ENCODE measurements at places on chromosomes 2 and 18.

- no peak for DNase-seq
Measured at GRCh38 chr2:231862071-231862470, 64.1 kb downstream of the NPPC start.

- DNase-seq, result no peak
Measured at GRCh38 chr18:44508474-44508873, 172.2 kb upstream of the SETBP1 start.

GRCh38 chr18:5059696-5060032, 137.4 kb downstream of the AKAIN1 start:
- DNase-seq, result no peak

DNA sequence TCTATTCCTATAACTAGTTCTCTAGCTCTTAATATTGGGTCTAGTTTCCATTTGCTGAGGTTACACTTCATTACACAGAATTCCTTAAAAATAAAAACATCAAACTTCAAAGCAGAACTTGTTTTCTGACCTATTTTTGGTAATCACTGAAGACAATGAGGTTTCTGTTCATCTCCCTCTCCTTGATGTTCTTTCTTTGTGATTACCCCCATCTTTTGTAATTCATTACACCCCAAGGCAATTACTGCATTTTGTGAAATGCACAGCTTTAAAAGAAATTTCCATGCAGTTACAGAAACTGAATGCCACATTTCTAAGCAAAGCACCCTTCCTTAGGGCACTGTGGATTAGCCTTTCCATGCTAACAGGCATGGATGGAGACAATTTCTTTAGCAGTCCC, 363.2 kb upstream of the RND3 start:
- no peak for DNase-seq

GRCh38 chr2:121130301-121130850, 154.6 kb downstream of the TFCP2L1 start:
- no peak for DNase-seq

- DNase-seq, result no peak
Measured at GRCh38 chr2:209872675-209873074, 101.0 kb downstream of the UNC80 start.

GRCh38 chr2:42834161-42834560, 41.8 kb upstream of the HAAO start:
- DNase-seq, result no peak

DNA sequence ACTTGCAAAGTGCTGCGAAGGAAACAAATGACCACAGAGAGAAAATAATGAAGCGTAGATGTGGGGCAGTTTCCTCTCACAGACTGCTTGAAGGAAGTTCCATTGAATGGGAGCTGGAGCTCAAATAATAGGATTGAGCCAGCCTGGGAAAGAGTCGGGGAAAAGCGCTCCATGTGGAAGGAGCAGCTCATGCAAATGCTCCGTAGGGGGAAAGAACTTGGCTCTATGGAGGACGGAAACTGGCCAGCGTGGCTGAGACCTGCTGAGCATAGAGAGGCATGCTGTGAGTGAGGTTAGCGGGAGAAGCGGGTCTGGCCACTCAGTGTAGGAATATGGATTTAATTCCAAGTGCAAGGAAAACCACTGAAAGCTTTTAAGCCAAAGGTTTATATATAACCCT, 28.6 kb upstream of the VIT start:
- no peak for DNase-seq

- no peak for DNase-seq
Measured at GRCh38 chr18:49764032-49764431, 49.3 kb downstream of the ACAA2 start.

DNA sequence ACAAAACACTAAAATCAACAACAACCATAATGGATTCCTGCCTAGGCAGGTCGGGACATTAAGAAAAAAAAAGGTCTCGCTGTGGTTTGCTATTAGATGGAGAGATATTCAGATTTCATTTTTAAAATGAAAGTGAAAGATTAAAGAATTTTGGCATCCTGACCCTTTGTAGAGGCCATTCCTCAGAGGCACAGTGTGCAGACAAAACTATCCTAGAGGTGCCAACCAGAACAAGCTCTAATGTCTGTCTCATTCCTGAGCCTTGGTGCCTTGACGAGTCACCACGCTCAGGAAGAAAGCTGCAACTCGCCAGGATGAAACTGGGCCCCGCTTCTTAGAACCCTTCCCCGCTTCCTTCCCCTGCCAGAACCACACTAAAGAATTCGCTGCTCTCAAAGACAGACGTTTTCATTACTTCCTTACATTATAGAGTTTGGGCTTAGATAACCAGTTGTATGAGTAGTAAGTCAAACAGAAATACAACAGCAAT, 156.0 kb downstream of the TGIF1 start:
- DNase-seq, result no peak

GRCh38 chr2:157931542-157931941, 55.4 kb upstream of the ACVR1 start:
- DNase-seq, result no peak

DNA sequence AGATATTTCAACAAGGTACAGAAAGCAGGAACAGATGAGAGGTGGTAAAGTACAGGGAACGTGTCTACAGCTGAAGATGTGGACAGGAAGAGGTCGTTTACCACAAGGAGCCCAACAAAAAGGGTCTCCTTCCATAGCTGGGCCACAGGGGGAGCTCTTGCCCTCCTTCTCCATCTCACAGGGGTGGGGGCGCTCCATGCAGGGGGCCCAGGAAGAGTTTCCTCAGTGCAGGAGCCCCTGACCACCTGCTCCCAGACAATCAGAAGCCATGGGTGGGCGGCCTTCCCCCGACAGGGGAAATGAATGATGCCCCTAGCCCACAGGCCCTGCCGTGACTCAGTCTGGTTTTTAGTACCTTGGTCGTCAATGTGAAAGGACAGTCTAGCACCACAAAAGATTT, 163.6 kb upstream of the ZNF516 start:
- no peak for DNase-seq

DNA sequence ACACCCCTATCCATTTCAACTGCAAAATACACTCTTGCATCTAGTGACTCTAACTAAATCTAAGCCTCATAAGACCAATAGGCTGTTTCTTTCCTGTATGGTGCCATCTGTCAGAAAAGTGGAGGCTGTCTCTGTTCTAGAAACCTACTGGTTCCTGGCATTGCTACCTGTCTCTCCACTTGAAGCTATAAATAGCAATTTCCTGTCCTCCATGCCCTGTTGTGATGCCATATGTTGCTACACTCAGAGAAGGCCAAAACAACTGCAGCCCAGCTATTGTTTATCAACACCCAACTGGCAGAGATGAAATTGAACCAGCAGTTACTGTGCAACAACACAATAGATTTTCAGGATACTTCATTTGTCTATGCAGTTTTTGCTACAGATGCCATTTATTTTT, 1355.1 kb upstream of the SLC39A10 start:
- no peak for DNase-seq

DNA sequence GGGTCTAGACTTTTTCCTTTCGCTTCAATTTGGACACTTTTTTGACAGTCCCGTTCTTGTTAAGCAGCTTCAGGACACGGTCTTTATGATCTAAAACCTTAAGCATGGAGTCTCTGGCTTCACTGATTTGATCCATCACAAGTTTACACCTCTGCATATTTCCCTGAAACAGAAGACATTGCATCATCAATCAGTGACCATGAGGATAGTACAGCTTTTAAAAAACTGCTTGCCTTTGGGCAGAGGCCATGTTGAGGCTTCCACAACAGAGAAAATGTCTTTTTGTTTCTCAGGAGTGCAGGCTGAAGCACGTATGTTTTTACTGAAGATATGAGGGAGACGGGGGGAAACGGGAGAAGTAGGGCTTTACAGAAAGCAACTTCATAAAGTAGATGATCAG, 56.2 kb upstream of the AMMECR1L start:
- no peak for DNase-seq

GRCh38 chr18:34483198-34483597, 226.9 kb upstream of the DTNA start:
- no peak for DNase-seq

DNA sequence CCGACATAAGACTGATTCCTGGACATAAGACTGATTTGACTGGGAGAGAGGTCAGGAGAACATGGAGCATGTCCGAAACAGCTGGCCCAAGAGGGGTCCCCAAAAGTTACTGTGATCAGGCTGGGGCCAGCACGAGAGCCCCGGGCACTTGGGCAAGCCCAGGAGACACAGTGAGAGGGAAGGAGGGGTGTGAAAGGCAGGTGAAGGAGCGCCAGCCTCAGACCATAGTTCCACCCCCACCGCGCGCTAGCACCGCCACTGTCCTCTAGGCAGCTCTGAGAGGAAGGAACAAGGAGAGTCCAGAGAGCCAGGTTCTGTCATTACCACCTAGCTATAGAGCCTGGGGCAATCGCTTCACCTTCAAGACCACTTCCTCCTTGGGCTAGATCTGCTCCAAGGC, 78.2 kb upstream of the DAPL1 start:
- DNase-seq, result no peak

GRCh38 chr18:39793609-39794008, 2161.4 kb upstream of the PIK3C3 start:
- no peak for DNase-seq

- peak; percentile 20 for DNase-seq
Measured at GRCh38 chr2:234550511-234551107, 53.7 kb upstream of the ARL4C start.

GRCh38 chr2:48433682-48434081, 96.3 kb upstream of the STON1 start:
- DNase-seq, result no peak

GRCh38 chr2:96916646-96917543, 47.0 kb upstream of the SEMA4C start:
- DNase-seq, result no peak

- no peak for DNase-seq
Measured at GRCh38 chr2:224971214-224971613, 71.1 kb downstream of the DOCK10 start.

DNA sequence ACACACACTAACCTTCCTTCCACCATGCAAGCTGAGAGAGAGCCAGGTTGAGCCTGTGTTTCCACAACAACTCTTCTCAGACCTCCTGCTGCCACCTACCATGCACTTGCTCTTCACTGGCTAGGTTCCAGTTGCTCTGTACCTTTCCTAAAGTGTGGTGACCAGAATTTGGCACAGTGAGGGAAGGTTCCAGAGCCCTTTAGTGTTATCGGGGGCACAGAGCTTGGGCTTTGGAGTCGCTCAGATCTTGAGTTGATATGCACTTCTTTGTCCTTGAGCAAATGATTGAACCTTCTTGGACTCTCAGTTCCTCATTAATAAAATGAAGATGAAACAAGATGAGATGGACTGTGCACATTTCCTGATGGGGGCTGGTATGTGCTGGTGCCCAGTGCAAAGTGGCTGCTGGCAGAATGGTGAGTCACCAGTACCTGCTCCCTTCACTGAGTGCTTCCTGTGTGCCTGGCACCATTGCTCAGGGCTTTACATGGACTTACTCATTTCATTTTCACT, 47.1 kb downstream of the NEDD4L start:
- DNase-seq, result no peak

GRCh38 chr2:40173276-40173675, 278.6 kb downstream of the SLC8A1 start:
- DNase-seq, result no peak

GRCh38 chr2:1104364-1104763, 153.7 kb downstream of the SNTG2 start:
- no peak for DNase-seq

GRCh38 chr18:49459404-49460171, 857 bp downstream of the DYM start:
- peak; percentile 5 for DNase-seq

GRCh38 chr18:34871435-34871834, 161.3 kb downstream of the DTNA start:
- DNase-seq, result no peak

GRCh38 chr18:75072672-75073371, 136.1 kb downstream of the PTGR3 start:
- DNase-seq, result no peak

- DNase-seq, result no peak
Measured at GRCh38 chr2:238793801-238794449, 54.0 kb upstream of the TWIST2 start.

DNA sequence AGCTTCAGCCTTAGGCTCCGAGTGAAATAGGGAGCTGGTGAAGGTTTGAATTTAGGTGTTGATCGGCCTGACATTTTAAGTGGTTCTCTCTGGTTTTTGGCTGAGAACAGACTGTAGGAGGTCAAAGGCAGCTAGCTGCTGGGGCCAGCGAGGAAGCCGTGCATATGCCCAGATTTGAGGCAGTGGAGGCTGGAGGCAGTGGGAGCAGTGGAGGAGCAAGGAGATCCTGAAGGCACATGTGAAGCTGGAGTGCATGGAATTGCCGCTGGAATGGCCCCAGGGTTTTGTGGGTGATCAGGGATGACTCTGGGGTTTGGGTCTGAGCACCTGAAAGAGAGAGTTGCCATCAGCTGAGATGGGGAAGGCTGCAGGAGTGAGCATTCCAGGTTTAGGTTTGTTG, 25.1 kb downstream of the STEAP3 start:
- no peak for DNase-seq

GRCh38 chr2:1812926-1813325, 68.6 kb upstream of the PXDN start:
- no peak for DNase-seq

DNA sequence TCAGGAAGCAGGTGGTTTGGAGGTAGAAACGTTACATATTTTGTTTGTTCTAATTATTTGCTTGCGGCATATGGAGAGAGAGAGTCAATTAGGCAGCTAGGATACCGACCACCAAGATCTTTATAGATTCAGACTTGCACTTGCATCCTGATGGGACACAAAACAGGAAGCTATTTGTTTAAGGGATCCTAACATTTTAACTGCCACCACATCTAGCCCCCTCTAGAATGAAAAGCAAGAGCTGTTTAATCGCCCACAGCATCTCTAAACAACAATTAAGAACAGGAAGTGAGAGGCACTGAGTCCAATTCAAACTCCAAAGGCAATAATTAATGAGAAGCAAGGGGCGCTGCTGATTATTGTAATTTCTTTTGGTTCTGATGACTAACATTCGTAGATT, 182.0 kb upstream of the LINC00305 start:
- DNase-seq, result no peak

- DNase-seq, result peak; percentile 27
Measured at GRCh38 chr2:191051825-191052778, 38.1 kb upstream of the STAT1 start.

DNA sequence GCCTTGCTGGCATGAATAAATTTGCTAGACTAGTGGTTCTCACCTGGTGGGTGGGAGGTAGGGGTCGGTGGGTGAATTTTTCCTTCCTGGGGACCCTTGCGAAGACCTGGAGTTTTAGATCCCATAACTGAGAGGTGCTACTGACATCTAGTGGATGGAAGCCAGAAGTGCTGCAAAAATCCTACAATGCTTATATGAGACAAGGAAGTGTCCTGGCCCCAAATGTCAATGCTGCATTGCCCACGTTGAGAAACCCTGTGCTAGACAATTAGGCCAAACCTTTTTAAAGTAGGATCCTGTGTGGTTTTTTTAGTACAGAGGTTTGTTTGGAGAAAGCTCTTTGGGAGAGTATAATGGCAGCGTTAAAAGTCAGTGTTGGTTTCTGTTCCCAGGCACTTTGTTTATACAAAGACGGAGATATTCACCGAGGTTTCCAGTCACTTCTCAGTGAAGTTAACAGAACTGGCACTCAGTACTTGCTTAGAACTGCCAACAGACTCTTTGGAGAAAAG, 9.6 kb downstream of the SERPINB8 start:
- DNase-seq, result no peak

GRCh38 chr2:201472411-201472810, 20.9 kb downstream of the STRADB start:
- DNase-seq, result no peak
